ENCODE measurements at places on chromosomes 11 and 22. TPM values are rescaled to one million over a fixed set of nuclear protein-coding genes. Genes with fewer than 3 reads are reported as not detected.

OR8D1 gene
- polyA plus RNA-seq, result not detected

KCNJ1 gene
- not detected for polyA plus RNA-seq

DNA sequence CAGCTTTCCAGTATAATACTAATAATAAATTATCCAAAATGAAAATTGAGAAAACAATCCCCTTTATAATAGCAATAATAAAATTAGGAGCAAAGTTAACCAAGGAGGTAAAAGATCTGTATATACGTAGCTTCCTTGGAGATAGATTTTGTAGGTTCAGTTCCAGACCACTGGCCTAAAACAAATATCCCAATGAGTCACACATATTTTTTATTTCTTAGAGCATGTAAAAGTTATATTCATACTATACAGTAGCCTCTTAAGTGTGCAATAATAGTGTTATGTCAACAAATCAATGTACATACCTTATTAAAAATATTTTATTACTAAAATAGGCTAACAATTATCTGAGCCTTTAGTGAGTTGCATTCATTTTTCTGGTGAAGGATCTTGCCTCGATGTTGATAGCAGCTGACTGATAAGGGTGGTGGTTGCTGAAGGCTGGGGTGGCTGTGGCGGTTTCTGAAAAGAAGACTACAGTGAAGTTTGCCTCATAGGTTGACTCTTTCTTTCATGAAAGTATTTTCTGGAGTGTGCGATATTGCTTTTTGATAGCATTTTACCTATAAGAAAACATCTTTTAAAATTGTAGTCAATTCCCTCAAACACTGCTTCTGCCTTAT lies 178.5 kb downstream of the ARHGAP42 start:
- H3K4me1 ChIP-seq, result no peaks in the 10 kb centered on the region
- DNase-seq, result no peak

DNA sequence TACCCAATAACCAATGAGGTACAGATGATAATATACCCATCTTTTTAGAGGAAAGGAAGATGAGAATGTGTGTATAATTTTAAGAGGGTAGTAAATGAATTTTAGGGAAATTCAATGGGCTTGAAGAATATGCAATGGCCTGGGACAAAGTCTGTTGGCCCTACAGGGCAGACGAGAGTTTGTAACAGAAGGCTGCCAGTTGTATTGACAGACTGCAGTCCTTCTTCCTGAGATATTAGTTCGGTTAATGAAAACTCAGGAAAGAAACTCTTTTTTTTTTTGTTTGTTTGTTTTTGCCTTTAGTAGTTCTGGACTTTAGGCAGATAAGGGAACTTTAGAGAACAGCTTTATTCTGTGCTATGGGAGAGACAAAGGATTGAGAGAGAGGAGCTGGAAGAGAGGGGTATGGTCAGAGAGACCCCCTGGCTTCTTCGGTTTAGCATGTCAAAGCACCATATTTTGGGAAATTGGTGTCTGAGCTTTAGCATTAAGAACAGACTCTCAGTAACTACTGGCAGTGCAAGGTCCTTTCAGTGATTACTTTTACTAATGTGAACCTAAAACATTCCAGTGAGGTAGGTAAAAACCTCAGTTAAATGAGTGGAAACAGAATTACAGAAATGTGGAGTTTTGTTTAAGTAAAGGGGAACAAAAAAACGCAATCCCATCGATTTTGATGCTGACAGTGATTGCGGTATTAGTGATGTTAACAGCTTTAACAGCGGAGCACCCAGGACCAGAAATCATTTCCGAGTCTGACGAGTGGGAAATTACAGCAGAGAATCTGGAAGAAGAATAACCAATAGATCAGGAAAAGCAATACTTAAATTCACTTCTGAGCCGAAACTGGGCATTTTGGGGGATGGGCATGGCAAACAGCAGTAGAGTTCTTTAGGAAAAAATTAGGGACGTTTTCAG lies 644 bp upstream of the NAALAD2 start:
- no peak for DNase-seq
- no peak overlapping the region for H3K4me3 ChIP-seq
- peaks cover 6% of the 10 kb centered on the region for H3K4me1 ChIP-seq

- peak; percentile 61 for DNase-seq
- H3K27me3 ChIP-seq, result peaks cover 2% of the 10 kb centered on the region
- H3K4me1 ChIP-seq, result no peaks in the 10 kb centered on the region
Measured at GRCh38 chr22:22752556-22753477, 108.4 kb downstream of the GGTLC2 start.

DNA sequence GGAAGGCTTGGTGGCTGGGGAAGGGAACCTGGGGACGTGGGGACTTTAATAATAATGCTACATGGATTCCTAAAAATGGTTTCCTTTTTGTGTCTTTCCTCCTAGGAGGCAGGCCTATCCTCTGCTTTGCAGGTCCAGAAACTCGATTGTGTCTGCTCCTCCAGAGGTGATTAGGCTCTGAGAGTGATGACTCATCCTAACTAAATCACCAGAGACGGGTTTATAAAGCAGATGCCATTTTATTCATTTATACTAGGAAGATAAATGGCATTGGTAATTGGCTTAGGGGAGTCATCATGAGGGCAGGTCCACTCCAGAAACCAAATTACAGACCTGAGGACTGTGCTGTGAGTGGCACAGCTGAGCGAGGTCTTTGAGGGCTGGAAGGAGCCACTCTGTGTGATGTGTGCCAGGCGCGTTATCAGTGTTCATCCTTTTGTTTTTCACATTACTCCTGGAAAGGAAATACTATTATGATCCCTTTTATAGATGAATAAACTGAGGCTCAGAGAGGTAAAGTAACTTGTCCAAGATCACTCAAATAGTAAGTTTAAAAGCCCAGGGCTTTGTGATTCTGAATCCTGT lies 7.1 kb downstream of the NLRX1 start:
- H3K4me3 ChIP-seq, result no peak overlapping the region
- peak overlapping the region; percentile 53 for H3K27ac ChIP-seq
- H3K4me1 ChIP-seq, result peaks cover 28% of the 10 kb centered on the region
- no peaks in the 10 kb centered on the region for H3K36me3 ChIP-seq

GRCh38 chr22:48185071-48186055 lies 1422.9 kb downstream of the TBC1D22A start:
- no peak overlapping the region for H3K27ac ChIP-seq
- H3K36me3 ChIP-seq, result no peaks in the 10 kb centered on the region
- H3K4me1 ChIP-seq, result no peaks in the 10 kb centered on the region
- no peaks in the 10 kb centered on the region for H3K27me3 ChIP-seq

- no peaks in the 10 kb centered on the region for H3K36me3 ChIP-seq
- no peak for DNase-seq
- H3K27me3 ChIP-seq, result peaks cover 38% of the 10 kb centered on the region
- no peak overlapping the region for H3K4me3 ChIP-seq
- peaks cover 35% of the 10 kb centered on the region for H3K4me1 ChIP-seq
Measured at GRCh38 chr11:117912497-117912896, 16.7 kb downstream of the TMPRSS13 start.
